ENCODE measurements at places on chromosomes 16 and 17.

GRCh38 chr16:54805648-54806047, 125.0 kb upstream of the IRX5 start:
- DNase-seq: no peak

GRCh38 chr16:80938004-80938878, 68.4 kb downstream of the CMC2 start:
- DNase-seq: no peak

DNA sequence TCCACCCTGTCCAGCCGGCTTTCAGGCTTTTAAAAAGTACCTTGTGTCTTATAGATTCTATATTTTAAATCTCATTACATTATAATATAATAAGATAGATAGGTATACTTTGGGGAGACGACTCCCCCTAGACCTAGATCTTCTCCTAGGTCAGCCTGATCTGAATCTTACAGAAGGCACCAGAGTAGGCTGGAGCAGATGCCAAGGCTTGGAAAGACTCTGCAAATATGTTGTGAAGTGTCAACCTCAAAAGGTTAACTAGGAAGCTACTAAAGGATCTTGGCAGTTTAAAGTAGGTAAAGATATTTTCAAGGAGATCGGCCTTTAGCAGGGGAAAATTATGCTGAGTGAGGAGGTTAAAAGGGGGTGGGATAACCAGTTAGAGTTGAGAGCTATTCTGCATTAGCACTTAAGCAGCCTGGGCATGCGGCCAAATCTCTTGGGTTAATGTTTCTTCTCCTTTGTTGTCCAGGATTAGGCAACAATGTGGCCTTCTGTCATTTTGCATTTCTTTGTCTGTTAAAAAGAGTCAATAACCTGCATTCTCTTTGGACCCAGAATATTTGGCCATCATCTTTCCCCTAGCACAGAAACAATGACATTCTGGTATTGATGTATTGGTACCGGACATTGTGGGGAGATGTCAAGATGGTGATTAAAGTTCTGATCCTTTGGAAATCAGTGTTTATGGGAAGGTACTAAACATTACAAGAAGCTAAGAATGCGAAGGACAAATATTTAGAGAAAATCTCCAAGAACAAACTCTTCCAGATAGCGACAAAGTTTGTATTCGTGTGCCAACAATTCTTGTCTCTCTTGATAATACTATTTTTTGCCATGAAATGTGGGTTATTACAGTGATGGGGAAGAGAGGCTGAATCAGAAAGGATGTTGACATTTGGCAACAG, 51.2 kb upstream of the DHX40 start:
- DNase-seq: no peak

GRCh38 chr16:3564130-3564888, 12.9 kb downstream of the NLRC3 start:
- no peak for DNase-seq

GRCh38 chr16:28587386-28587785, 9.5 kb downstream of the SULT1A2 start:
- no peak for DNase-seq

DNA sequence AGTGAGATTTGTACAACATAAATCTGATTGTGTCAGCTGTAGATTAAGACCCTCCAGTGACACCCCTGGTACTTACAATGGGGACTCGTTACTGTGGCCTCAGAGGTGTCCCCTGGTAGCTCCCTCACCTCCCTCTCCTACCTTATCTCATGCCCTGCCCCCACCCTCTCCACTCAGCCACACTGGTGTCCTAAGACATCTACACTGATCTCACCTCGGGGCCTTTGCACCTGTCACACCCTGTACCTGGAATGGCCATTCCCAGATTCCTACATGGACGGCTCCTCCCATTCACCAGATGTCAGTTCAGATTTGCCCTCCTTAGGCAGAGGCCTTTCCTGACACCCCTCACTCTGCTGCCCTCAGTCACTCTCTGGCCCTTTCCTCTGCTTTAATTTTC, 319.3 kb downstream of the CPPED1 start:
- DNase-seq: no peak

DNA sequence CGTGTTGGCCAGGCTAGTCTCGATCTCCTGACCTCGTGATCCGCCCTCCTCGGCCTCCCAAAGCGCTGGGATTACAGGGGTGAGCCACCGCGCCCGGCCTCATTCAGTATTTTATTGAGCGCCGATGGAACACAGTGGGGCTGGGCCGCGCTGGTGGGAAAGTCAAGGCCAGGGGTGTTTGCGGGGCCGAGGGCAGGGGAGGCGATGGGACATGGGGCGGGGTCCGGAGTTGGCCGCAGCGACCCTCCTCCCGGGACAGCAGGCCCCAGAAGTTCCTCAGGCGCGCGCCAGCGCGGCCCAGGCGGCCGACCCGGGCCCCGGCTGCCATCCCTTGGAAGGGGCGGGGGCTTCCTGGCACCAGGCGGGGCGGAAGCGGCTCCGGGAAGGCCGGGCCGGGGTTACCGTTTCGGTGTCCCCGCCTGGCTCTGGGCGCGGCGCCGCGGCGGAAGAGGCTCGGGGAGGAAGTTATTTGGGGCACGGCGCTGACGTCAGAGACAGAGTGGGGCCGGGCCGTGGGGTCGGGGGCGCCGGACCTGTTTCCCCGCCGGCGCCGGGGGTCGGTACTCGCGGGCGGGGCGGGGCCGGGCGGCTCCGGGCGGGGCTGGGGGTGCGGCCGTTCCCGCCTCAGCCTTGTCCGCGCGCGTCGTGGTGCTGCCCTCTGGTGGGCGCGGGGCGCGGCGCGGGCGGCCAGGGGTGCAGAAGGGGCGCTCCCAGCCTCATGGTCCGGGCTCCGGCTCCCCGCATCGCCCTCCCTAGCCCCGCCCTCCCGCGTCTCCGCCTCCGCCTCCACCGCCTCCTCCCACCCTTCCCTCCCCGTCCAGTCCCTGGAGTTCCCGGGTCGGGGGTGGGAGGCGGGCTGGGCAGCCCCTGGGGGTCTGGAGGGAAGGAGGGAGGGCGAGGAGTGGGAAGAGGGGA, 952 bp upstream of the PRSS27 start:
- peak; percentile 94 for DNase-seq

DNA sequence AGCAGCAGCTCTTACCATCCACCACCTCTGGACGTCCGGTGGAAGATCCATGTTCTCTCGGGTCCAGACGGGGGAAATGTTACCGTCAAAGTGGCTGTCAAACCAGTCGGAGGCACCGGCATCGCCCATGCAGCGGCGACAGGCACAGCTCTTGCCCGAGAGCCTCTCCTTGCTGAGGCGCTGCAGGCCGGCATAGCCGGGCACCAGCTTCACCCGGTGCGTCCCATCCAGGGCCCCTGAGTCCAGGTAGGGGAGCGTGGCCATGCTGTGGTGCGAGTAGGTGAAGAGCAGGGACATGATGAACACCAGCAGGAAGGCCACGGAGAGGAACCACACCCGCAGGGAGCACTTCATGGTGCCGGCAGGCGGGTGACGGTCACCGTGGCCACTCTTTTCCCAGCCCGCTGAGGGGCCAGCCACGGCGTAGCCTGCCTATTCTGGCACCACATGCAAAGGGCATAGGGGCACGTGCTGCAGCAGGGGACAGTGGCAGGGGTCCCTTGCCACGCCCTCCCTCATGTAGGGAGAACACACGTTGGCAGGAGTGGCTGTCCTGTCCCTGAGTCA, 40.6 kb downstream of the ST3GAL2 start:
- DNase-seq: no peak

- DNase-seq: no peak
Measured at GRCh38 chr17:52827526-52827925, 669.0 kb upstream of the CA10 start.

DNA sequence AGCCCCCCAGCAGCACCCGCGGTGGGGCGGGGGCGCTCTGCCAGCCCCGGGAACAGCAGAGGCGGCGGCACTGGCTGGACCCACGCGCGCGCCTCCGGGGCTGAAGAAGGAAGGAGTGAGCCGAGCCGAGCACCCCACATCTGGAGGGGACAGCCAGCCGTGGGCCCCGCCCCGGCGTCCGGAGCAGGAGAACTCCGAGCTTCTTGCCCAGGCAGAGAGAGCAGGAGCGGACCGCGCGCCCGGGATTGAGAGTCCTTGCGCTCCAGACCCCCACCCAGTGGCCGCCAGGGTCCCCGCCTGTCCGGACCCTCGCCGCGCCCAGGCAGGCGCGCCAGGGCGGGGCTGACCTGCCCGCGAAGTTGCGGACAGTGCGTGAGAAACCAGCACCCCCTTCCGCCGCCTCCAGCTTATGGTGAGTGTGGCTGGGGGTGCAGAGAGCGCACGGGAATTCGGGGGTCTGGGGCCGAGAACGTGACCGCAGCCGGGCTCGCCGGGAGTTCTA, 921.9 kb upstream of the EEF2KMT start:
- no peak for DNase-seq

DNA sequence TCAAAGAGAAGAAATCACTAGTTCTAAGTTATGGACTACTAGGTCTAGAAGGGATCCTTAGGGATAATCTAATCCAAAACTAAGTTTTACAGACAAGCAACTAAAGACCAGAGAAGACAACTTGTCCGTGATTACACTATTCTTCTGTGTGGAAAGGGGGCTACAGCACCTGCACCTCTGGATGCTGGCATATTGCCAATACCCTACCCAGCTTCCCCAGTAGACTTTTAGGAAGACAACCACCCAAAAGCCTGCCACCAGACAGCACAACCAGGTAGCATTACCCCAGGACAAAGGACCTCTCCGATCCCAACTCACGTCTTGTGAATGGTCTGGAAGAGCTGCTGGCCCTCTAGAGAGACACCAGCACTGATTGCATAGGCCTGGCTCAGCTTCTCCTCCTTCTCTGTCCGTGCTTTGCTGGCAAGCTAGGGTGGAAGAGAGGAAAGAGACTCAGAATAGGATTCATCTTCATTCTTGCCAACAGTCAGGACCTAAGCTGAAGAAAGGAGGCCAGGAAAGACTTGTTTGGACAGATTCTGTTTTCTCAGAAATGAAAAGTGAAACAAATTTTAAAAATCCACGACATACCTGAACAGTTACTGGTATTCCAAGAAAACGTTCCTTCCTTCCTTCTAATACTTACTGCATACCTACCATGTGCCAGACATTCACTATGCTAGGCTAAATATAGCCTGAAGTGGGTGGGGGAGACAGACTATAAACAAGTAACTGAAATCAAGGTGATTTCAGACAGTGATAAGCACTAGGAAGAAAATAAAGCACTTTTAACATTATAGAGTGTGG, 25.3 kb upstream of the TMEM101 start:
- no peak for DNase-seq

DNA sequence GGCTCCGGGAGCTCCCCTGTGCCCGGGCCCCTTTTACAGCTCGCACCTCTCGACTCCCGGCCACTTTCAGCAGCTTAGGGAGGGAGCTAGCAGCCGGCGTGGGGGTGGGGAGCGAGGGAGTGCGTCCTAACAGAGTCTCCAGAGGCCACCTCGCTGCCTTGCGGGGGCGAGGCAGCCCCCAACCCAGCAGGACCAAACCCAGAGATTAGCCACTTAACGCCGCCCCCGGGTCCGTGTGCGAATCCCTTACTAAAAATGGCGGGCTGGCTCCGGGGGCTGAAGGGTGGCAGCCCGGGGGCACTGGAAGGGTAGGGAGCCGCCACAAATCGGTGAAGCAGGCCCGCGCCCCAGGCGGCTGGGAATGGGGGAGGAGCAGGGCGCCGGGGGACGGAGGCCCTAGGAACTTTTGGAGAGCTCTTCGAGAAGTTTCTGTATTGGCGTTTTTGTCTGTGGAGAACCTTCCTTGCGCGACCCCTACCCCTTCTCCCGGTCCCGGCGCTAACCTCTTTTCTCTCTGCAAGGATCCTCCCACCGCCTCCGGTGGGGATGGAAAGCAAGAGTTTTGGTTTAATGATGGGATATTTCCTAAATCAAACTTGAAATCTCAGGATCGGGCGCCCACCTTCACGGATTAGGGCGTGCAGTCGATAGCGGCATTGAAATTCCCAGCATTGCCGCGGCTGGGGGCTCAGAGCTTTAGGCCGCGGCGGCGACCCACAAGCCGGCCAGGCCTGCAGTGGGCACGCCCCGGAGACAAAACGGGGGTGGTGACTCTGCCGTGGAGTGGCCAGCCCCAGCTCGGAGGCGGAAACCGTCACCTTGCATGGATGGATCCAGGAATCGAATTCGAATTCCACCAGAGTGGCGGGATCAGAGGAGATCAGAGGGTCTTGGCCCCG, 793 bp upstream of the IRX3 start:
- no peak for DNase-seq

GRCh38 chr17:70022175-70022574, 52.9 kb upstream of the KCNJ16 start:
- DNase-seq: no peak

GRCh38 chr17:14780097-14780651, 479.3 kb downstream of the HS3ST3B1 start:
- DNase-seq: no peak

GRCh38 chr16:75064403-75065148, 52.0 kb downstream of the LDHD start:
- DNase-seq: no peak

GRCh38 chr17:17146786-17147406, 59.2 kb downstream of the PLD6 start:
- DNase-seq: no peak

- DNase-seq: no peak
Measured at GRCh38 chr17:57636985-57637665, 108.0 kb downstream of the CCDC182 start.

- no peak for DNase-seq
Measured at GRCh38 chr16:89357055-89357816, 133.1 kb downstream of the ANKRD11 start.

GRCh38 chr17:17729620-17730249, 48.5 kb downstream of the RAI1 start:
- DNase-seq: peak; percentile 68

- DNase-seq: no peak
Measured at GRCh38 chr17:78380370-78380769, 1.9 kb downstream of the PGS1 start.

GRCh38 chr17:17605083-17605728, 13.7 kb upstream of the PEMT start:
- no peak for DNase-seq

DNA sequence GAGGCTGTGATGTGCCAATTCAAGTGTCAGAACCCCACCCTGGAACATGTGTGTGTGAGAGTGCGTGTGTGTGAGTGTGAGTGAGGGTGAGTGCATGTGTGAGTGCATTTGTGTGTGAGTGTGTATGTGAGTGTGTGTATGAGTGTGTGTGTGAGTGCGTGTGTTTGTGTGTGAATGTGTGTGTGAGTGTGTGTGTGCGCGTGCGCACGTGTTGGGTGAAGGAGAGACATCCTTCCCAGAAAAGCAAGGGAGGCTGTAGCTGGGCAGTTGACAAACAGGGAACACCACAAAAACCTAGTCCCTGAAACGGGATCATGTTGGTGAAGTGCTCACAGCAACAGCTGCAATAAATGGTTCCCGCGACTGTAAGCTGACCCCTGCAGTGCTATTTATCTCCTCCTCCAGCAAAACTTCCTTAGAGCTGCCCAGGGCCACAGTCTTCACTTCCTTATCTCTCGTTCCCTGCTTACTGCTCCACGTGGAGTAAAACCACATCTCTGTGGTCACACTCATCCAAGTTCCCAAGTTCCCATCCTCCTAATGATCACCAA, 40.1 kb upstream of the RPL38 start:
- no peak for DNase-seq

DNA sequence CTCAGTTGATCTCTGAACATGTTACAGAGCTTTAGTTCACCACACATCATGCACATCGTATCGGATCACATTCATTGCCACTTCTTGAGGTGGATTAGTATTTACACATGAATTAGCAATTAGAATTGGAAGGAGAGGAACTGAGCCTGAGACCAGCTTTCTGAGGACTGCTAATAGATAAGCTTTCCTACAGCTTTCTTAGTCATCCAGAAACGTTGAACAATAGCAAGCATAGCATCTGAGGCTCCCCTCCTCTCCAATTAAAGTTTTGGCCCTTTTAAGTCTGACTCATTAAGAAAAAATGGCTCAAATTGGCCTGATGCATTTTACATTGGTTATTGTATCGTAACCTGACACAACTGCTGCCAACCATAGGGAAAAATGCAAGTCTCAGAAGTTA, 1130.4 kb downstream of the CDH8 start:
- DNase-seq: no peak
